ENCODE measurements at places on chromosomes 2 and 18.

- DNase-seq = no peak
Measured at GRCh38 chr2:105072039-105072438, 34.2 kb downstream of the MRPS9 start.

GRCh38 chr18:75159238-75159518 lies 49.8 kb downstream of the PTGR3 start:
- DNase-seq = no peak

DNA sequence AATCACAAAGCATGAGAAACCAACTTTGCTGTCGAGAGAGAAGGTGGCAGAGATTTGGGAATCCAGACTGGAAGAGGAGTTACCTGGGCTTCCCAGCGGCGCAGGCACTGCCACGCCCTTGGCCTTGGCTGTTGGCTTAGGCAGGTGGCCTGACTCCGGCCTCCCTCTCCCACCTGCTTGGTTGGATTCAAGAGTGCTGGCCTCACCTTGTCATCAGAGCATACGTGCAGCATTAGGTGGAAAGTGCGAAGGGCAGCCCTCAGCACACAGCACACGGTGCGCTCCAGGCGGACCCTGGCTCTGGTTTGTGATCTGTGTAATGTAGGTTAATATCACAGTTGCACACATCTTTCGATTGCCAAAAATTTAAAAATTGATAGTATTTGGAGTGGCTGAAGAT lies 19.2 kb upstream of the ASB1 start:
- no peak for DNase-seq

DNA sequence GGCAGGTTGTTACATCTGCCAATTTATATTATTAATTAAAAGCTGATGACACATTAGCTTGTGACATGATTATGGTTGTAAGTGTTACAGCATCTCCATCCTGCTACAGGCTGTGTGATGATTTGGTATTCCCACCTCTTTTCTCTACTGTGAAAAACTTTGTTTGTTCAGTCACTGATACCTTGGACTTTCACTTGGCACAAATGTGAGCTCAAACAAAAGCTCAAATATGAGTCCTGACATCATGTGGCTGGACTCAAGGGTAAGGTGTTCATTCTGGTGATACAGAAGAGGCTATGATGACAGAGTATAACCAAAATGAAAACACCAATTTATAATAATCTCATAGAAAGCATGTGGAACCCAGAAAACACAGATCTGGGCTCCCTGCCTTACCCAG lies 11.4 kb upstream of the IL36A start:
- no peak for DNase-seq

- no peak for DNase-seq
Measured at GRCh38 chr18:70453058-70453775, 164.4 kb downstream of the SOCS6 start.

- no peak for DNase-seq
Measured at GRCh38 chr2:200750323-200750910, 61.3 kb upstream of the BZW1 start.

- no peak for DNase-seq
Measured at GRCh38 chr2:32715981-32716380, 88.1 kb downstream of the TTC27 start.

- no peak for DNase-seq
Measured at GRCh38 chr18:13007248-13007560, 16.0 kb downstream of the CEP192 start.

GRCh38 chr2:27800856-27801255 lies 29.3 kb downstream of the MRPL33 start:
- DNase-seq = no peak

DNA sequence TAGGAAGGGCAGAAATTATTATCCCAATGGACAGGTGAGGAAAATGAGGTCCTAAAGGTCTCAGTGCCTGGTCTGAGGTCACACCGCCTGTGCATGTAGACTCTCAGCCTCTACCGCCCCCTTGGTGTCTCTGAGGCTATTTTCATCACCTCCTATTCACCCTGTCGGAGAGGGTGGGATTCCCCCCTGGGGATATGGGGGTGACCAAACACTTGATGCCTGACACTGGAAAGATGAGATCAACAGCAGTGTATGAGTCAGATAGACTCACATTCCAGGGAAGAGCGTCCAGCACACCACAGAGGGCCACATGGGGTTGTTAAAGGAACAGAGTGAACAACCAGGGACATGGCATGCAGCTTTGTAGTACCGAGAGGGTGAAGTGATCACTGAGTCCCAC lies 199.7 kb downstream of the SMAD2 start:
- no peak for DNase-seq

DNA sequence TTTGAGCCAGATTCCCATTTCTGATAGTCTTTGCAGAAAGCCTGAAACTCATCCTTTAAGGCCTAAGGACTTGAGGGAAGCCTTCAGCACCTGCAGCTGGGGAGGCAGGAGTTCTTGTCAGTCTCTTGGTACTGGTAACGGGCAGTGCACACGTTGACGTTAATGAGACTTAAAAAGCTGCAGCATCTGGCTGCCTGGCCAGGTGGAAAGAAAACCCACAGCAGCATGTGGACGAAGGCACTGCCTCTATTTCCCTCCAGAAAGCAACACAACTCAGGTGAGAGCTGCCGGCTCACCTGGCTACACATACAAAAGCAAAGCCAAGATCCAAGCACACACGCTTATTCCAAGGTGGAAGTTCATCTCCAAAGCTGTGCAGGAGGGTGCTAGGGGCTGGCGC lies 178.8 kb downstream of the ANAPC1 start:
- DNase-seq = no peak

DNA sequence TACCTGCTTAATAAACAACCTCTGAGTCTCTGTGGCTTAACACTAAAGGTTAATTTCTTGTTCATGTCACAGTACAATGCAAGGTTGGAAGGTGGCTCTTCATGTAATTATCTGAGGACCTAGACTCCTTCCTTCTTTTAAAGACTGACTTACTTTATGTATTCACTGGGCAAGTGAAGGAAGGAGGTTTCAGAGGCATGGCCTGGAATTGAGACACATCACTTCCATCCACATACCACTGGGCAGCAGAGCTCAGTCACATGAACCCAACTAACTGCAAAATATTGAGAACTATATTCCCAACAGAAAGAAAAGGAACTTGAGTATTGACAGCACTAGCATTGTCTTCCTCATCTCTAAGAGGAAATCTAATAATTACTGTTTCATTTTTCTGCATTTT lies 57.5 kb upstream of the FN1 start:
- no peak for DNase-seq

- DNase-seq = peak; percentile 33
Measured at GRCh38 chr2:196131384-196131937, 39.9 kb downstream of the STK17B start.

DNA sequence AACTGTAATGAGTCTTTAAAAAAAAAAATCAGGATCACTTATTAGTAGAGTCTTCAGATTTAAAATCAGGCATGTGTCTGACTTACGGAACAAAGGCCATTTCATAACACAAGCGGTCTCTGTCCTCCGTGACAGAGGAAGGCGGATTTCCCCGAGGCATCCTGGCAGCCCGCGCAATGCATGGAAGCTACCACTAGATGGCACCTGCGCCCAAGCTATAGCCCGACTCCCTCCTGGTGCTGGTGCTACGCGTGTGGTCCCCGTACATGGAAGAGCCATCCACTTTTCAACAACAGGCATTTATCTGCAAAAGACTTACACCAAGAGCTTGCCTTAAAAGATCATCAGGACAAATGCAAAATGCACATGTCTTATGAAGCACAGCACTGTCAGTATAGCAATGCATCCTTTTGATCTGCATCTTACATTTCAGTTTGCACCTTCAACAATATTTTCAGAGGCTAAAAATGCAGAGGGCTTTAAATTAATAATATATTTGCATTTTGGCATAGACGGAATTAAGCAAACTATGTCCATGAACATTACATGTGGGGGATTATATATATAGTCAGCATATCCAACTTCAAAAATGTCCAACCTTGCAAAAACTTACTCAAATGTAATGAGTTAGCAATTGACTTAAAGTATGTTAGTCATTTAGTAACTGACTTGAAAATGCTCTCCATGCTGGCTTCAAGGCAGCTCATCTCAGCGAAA lies 96.0 kb downstream of the ZNF516 start:
- peak; percentile 63 for DNase-seq

DNA sequence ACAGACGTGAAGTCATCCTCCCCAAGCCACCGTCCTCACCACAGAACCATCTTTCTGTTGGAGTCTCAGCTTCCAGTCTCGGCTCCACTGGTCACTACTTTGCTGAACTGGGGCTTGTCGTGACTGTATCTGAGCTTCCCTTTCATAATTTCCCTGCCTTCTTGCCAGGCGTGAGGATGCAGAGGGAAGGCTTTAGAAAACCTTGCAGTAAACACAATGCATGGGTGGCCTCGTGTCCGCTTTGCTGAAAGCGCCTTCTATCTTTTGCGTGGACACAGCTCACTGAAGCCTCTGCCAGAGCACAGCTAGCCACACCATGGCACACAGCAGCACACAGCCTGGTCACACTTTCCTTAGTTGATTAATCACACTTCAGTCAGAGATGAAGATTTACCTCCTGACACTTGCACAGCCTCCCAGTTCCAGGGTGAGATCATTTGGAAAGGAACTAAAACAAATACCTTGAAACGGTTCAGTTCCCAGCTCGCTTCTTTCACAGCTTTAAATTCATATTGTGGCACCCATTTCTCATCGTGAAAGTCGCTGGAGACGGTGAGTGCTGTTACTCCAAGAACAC lies 2.8 kb upstream of the GPR45 start:
- no peak for DNase-seq

Measured in activated CD8-positive, alpha-beta memory T cell treated with anti-CD3 and anti-CD28 coated beads for 1 hour (primary cell).